Fibroblast of the aortic adventitia (primary cell): ENCODE measurements at places on chromosomes 3 and 15. TPM values are rescaled to one million over a fixed set of nuclear protein-coding genes. Genes with fewer than 3 reads are reported as not detected.

The PEX5L gene
- 0.27 and 1.7 TPM in 2 replicates for total RNA-seq

The CCR1 gene
- 0.08 and 0.90 TPM in 2 replicates for total RNA-seq

The ELL3 gene
- 2.1 and 4.9 TPM in 2 replicates for total RNA-seq

The EPHB3 gene
- 2.5 and 4.7 TPM in 2 replicates for total RNA-seq

The FGF12 gene
- 0.08 and 0.36 TPM in 2 replicates for total RNA-seq

The TRH gene
- 2.5 TPM in 1 of 2 replicates, not detected in the other for total RNA-seq

The BTLA gene
- total RNA-seq = not detected in 2 replicates
